ENCODE measurements at places on chromosomes 16 and 17.
A peak's percentile ranks its signal among the peaks of the same experiment; 100 is the strongest.

DNA sequence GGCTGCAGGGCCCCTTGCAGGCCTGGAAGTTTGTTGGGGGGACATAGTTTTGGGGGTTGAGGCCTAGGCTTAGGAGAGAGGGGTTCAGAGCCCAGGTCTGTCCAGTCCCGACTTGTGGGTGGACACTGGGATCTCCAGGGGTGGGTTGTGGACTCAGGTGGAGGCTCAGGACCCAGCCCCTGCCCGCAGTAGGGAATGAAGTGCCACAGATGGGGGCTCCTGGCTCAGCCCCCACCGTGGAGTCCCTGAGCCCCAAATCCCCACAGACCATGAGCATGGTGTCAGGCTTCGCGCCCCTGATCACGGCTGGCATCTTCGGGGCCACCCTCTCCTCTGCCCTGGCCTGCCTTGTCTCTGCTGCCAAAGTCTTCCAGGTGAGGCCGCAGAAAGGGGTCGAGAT is 14.3 kb downstream of the SLC12A3 start:
- no peak for DNase-seq

DNA sequence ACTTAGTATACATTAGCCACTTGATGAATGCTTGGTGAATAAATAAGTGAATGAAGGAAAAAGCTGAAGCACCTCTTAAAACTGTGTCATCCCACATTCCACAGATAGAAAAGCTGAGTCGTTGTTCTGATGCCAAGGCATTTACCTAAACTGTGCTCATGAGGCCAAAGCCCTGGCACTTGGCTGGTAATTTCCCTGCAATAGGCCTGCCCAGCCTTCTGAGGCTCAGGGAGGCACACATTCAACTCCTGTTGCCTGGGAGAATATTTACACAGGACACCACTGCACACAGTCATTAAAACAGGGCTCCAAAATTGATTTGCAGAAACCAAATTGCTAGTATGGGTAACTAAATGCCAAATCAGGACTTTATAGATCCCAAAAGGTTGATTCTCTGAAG is 333.0 kb upstream of the C16orf82 start:
- DNase-seq, result no peak

DNA sequence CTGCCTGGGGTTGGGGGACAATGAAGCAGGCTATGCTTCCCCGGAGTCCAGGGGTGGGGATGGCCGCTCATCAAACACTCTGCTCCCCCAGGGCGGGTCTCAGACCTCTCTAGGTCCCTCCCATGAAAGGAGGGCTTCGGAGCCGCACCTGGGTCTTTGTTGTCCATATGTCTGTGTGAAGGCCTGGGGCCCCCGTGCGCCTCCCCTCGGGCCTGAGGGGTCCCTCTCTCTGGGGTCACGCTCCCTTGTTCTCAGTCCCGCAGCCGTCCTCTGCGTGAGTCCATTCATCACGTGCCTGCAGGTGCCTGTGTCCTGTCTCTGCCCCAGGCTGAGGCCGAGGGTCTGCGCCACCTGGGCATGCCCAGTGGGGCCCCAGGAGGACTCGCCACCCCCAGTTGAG is 15.6 kb downstream of the BAHCC1 start:
- no peak for DNase-seq

DNA sequence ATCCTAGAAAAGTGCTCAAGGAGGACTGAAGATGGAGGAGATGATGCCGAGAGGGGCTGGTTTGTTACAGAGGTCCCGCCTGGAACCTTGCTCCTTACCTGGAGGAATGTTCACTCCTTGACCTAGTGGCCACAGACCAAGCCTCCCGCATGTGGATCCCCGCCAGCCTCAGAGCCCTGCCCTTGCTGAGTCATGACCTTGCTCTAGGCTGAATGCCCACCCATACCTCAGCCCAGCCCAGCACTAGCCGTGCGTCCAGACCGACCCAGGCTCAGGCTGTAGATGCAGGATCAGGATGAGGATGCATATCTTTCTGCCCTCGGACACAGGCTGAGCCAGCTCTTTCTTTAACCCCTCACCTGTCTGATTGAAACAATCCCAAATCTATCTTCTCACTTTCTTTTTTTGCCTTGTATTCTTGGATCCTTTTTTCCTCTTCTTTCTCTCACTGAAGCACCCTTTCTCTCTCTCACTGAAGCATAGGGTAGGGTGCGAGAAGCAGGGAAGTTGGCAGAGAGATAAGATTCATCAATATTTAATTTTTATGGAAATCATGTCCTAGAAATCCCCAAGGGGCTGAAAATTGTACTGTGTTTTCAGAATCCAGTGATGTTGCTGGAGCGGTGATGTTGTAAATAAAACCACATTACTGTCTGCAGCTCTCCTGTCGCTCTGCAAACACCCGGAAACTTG is 34.9 kb downstream of the WSCD1 start:
- no peak for DNase-seq

DNA sequence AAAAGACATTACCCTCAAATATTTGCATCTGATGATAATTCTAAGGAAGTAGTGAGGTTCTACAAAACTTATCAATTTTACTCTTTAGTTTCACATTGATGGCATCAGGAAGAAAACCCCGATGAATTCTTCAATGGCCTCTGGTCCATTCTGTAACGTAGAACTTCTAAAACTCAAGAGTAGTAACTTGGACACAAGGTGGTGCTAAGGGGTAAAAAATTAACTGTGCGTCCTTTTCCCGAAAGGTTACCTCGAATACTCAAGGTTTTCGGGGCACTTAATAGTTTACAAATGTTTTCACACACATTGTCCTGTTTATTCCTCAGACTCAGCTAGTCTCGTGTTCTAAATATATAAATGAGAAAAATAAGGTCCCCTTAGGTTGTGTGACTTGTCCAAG is 517.3 kb upstream of the ZFHX3 start:
- no peak for DNase-seq

- no peak for DNase-seq
Measured at GRCh38 chr17:43043307-43043706, 18.3 kb downstream of the RND2 start.

- no peak for DNase-seq
Measured at GRCh38 chr16:17457513-17457912, 13.2 kb downstream of the XYLT1 start.

- DNase-seq, result no peak
Measured at GRCh38 chr17:58556833-58557250, 42.4 kb upstream of the MTMR4 start.

DNA sequence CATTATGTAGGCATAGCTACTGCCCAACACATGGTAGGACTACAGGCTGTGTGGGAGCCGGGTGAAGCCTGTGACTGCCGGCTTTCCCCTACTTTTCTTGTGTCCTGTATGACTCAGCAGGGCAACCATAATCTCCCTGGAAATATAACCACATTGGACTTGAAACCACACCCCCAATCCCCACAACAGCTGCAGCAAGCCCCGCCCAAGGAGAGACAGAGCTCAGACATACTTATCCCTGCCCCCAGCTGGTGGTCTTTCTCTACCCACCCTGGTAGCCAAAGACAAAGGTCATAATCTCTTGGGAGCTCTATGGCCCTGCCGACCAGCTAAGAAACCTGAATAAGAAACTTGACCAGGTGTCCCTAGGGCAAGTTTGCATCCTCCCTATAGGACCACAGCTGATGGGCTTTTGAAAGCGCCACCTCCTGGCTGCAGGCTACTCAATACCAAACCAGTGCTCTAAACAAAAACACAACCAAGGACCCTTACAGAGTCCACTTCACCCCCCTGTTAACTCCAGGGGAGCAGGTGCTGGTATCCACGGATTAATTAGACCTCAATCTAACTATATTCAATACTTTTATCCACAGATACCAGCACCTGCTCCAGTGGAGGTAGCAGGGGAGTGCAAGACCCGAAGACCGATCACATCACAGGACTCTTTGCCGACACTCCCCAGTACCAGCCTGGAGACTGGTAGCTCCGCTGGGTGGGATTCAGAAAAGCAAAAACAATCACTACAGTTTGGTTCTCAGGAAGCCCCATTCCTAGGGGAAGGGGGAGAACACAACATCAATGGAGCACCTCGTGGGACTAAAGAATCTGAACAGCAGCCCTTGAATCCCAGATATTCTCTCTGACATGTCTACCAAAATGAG is 91.2 kb downstream of the IRX5 start:
- DNase-seq, result peak; percentile 42

- no peak for DNase-seq
Measured at GRCh38 chr17:64773836-64774761, 112.0 kb upstream of the SMURF2 start.

- peak; percentile 46 for DNase-seq
Measured at GRCh38 chr17:66717641-66718058, 117.3 kb upstream of the CACNG5 start.

DNA sequence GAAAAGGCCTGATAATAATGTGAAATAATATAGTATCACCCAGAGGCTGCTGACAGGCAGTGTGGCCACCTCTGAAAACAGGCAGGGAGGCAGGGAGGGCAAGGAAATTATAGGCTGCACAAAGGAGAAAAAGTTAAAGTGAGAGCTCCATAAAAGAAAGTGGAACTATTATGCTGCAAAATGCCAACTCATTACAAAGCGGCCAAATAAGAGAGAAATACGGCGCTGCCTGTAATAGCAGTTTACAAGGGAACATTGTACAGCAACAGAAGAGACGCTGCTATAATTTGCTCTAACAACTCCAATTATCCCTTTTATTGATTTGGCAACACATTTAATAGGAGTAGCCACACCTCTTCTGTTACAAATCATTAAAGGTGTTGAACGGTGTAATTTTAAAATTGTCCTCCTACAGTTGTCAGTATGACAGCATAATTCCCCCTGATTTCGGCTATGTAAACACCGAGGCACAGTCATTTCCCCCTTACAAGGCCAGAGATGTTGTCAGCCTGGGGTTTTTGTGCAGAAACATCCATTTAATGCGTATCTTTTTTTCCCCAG is 120.3 kb downstream of the MRM1 start:
- DNase-seq, result no peak

DNA sequence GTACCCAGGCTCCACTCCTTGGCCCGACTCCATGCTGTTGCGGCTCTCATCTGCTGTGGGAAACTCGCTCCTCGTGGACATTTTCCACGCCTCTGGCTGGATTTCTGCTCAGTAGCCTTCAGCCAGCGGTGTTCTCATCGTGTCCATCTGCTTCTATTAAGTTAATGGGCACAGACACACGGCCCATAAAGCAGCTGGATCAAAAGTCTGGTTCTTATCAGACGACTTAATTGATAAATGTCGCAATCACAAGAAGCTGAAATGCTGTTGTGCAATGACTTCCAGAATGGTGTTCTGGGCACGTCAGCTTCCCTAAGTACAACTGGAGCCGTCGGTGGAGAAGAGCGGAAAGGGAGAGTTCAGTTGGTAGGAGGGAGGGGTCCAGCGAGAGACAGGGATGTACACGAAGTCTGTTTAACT is 211.7 kb upstream of the CHMP6 start:
- DNase-seq, result peak; percentile 74

DNA sequence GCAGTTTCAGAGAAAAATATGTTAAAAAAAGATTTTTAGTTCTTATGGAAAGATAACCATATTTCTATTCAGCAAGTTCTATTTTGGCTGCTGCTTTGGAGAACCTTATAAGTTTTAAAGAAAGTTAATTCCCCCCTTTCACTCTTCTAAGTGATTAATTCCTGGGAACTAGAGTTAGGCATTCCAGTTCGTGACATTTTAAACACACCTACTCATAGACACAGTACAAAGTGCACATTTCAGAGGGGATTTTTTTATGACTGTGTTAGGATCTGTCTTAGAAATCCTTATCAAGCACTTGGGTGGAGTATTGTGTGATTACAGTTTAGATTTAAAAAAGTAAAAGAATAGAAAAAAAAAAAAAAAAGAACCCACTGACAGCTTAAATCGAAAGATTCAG is 3.5 kb upstream of the CDH11 start:
- DNase-seq, result no peak

DNA sequence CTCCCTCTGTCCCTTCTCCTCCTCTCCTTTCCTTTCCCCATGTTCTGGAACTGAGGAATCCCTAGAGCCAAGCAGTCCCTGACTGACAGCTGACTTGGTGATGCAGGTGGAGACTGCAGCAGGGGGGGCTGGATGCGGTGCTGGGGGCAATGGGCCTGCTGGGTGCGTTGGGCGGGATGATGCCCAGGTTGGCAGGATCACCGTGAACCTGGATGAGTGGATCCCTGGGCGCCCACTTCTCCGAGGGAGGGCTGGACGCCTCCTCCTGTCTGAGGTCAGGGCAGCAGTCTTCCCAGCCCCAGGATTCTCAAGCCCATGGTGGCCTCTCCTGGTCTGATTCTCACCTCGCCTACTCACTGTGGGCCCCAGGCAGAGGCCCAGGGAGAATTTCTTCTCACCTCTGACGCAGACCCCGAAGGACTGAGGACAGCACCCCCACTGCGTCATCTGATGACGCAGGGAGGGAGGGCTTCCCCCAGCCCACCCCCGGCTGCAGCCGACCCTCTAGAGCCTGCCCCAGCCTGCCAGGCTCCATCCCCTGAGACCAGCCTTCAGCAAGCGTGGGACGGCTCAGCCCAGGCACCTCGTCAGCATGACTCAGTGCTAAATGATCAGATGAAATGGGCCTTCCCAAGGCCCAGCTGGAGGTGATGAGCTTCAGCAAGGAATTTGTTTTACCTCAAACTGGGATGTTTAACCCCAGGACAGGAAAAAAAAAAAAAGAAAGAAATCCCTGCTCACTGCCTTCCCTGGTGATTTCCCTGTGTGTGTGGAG is 188.0 kb upstream of the TNRC6C start:
- DNase-seq, result no peak

DNA sequence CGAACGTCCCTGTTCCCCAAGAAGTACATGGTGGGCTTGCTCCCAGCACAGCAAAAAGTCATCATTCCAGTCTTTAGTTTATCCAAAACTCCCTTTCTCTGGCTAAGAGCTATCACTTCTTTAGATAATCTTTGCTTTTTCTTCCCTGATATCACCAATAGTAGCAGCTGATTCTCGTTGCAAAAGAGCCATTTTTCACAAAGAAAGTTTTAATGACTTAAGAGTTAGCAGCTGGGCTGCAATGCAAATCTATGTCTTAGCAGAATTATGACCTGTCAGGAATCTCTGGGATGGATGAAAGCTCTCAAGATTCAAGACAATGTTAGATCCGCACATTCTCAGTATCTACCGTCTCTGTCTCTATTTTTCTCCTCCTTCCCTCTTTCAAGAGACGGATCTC is 53.8 kb downstream of the NXN start:
- DNase-seq, result no peak

DNA sequence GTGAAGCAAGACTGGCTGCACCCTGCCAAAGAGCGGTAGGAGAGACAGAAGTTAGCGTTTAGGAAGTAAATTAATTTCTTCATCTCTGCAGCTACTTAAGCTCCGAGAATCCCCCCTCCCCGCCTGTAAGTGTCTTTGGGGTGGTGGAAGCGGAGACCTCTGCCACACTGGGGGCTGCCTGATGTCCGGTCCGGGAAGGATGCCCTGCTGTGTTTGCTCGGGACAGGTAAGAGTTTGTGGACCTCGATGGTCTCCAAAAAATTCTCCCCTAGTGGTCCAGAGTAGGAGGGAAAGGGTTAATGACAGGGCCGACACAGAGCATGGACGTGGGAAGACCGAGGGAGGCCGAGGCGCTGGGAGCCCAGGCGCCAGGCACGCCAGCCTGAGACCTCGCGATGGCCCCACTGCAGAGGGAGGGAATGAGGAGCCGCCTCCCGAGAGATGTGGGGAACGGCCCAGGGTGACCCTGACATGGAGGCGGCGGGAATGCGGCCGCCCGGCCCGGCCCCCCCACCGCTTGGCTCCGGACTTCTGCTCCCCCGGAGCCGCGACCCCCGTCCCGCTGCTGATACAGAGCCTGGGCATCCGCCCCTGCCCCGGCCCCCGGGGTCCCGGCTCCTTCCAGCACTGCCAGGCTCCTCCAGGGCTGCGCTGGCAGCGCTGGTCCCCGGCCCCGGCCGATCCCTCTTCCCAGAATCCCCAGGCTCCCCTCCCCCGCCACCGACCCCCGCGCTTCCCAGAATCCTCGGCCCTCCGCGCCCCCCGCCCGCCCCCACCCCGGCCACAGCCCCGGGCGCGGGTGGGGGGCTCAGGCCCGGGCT is 680 bp downstream of the ZNF629 start:
- peak; percentile 88 for DNase-seq

- DNase-seq, result no peak
Measured at GRCh38 chr16:84138824-84139627, 6.0 kb downstream of the HSDL1 start.
